Inflammatory macrophage (primary cell): ENCODE measurements at places on chromosomes 11 and 22.

- DNase-seq, result no peak
Measured at GRCh38 chr11:132115454-132115853, 745.0 kb downstream of the NTM start.

- no peak for DNase-seq
Measured at GRCh38 chr11:57763568-57763967, 2.0 kb downstream of the CTNND1 start.

DNA sequence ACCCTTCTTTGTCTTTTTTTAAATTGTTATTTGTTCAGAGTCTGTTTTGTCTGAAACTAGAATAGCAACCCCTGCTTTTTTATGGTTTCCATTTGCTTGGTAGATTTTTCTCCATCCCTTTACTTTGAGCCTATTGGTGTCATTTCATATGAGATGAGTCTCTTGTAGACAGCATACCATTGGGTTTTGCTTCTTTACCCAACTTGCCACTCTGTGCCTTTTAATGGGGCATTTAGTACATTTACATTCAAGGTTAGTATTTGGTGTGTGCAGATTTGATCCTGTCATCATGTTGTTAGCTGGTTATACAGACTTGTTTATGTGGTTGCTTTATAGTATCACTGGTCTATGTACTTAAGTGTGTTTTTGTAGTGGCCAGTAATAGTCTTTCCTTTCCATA is 28.0 kb downstream of the CCDC15 start:
- no peak for DNase-seq

DNA sequence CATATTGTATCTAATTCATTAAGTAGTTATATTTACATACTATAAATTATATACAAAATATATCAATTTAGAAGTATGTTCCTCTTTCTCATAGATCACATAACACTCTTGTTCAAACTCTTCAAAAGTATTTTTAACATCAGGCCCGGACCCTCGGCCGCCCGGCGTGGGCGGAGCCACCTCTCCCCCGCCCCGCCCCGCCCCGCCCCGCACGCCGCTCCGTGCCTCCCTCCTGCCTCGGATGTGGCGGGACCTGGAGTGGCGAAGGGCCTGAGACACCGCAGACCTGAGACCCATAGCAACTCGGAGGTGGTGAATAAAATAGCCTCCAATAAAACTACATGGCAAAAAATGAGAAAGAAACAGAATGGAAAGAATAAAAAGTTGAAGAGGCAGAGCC is 105.9 kb upstream of the BDNF start:
- no peak for DNase-seq

GRCh38 chr11:14842002-14842401 is 50.0 kb downstream of the CYP2R1 start:
- no peak for DNase-seq

- no peak for DNase-seq
Measured at GRCh38 chr22:50553310-50553709, 7.6 kb downstream of the KLHDC7B start.

DNA sequence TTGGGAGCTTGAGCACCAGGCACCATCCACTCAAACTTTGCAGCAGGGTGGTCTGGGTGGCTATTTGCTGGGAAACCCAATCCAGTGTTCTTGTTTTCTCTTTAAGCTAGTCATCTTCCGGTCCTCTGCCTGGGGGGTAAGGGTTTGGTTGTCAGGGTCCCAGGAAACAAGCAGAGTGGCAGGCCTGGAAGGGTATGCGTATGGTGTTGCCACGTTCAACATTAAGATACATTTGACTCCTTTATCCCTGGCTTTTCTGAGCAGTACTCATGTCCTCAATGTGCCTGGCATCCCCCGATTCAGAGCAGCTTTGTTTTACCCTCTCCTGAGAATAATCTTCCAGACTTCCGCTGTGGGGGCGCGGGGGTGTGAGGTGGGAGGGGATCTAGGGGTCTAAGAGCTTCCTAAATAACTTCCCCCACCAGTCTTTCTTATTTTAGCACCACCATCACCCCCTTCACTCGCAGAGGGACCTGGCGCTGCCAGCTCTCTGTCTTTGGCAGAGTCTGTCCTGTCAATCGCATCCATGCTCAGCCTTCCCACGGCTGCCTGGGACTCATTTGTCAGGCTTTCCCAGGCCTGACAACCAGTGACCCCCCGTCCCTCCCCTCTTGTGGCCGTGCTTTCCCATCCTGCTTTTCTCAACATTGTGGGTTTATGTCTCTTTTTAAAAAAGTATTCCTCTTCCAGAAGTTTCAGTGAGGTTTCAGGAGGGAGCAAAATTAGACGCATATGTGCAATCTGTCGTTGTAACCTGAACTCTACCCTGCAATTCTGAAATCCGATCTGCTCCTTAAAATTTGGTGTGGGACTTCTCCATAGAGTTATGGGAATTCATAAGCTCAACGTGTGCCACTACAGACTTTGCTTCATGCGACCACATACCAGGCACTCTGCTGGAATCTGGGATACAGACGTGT is 27.0 kb upstream of the RBFOX2 start:
- DNase-seq, result no peak

GRCh38 chr22:38220163-38220562 is 18.4 kb downstream of the MAFF start:
- no peak for DNase-seq

DNA sequence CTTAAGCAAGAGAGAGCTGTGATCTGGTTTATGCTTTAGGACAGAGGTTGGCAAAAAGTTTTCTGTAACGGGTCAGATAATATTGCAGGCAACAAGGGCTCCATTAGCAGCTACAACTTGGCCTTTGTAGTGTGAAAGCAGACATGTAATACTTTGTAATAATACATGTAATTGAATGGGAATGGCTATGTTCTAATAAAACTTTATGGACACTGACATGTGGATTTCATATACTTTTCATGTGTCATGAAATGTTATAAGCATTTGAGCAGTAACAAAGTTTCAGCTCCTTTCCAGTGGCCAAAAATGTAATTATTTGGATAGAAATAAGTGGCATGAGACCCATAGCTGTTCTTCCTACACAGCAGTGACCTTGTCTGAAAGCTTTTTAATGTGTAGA is 3.1 kb downstream of the DYNC2H1 start:
- DNase-seq, result no peak
